ENCODE measurements at places on chromosomes 1 and 21.

DNA sequence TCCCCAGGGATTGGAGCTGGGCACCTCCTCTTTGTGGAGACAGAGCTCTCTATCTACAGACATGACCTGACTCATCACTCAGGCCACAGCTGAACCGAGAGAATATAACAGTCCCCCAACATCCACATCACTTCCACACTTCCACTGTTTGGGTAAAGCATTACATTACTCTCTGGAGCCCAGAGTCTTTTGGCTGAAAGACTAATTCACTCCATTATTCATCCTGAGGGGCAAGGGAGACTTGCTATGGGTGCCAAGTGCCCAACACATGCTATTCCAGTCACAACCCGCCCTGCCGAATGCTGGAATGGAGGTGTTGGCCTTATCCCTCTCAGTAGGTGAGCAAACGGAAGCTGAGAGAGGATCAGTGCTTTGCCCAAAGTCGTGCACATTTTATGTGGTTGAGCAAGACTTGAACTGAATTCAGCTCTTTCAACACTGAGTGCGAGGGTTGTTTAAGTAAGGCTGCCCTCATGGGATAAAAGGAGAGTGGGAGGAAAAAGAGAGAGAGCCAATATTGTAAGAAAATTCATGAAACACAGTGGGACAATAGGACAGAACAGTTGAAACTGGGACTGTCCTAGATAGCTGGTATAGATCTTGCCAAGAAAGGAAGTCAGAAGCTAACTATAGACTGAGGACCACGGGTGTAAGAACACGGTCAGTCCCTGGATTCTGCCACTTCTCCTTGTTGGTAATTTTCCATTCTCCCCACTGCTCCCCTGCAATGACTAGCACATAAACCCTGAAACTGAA lies 13.5 kb upstream of the CHI3L1 start:
- DNase-seq: peak; percentile 62

DNA sequence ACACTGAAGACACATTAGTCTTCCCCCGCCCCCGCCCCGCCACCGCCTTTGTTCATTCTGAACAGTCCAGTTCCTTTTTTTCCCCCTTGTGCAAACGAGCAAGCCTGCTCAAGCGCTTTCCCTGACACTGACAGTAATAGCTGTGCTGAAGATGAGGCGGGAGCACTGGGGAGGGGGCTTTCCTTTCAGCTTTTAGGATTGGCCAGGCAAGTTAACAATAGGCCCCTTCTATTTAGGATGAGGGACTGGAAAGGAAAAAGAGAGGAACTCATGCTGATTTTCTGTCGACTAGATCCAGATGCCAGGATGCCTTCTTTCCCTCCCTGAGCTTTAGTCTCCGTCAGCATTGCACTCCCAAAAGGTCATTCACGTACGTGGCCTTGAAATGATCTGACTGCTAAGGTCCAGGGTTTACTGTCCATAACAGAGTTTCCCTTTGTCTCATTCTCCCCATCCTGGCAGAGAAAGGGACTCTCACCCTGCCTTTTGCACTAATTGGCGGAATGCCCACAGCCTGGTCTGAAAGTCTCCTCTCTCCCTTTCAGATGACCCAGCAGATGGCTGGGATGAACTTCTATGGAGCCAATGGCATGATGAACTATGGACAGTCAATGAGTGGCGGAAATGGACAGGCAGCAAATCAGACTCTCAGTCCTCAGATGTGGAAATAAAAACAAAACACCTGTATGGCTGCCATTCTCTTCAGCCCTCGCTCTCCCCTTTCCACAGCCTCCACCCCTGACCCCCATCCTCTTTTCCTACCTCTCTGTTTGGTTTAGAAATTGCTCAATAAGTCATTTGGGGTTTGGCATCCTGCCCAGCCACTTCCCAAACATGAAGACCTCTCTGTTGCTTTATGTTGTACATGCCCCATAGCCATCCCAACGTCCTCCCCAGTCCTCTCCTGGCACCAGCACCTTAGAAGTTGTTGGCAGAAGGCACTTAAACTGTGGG lies 28.6 kb upstream of the ZFP69B start:
- DNase-seq: no peak

DNA sequence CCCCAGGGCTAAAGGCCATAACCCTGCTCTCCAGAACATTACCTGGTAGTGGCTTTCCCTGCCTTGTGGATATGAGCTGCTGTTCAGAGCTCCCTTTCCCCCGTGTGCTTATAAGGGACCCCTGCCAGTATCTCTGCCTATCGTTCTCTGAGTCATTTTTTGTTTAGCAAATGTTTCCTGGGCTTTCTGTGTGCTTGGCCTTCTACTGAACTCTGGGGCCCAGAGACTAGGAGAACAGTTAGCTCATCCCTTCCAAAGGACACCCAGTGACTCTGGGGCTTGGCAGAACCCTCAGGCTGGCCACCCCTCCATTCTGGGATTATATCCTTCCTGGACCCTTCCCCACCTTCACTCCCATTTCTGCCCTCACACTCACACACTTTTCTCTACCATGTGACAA lies 80.8 kb upstream of the POU3F1 start:
- DNase-seq: no peak

- DNase-seq: no peak
These were observed 50.1 kb downstream of the HUNK start for GRCh38 chr21:31922881-31923280.

DNA sequence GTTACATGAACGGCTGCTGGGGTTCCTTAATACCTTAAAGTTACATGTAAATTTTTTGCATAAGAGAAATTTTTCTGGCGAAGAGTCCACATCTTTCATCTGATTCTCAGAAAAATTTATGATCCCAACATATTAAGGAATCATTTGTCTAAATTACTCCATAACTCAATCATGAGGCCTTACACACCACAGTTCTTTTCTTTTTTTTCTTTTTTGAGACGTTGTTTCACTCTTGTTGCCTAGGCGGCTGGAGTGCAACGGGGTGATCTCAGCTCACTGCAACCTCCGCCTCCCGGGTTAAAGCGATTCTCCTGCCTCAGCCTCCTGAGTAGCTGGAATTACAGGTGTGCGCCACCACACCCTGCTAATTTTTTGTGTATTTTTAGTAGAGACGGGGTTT lies 2.1 kb upstream of the S100A11 start:
- no peak for DNase-seq

GRCh38 chr1:38308780-38309179 lies 262.2 kb upstream of the POU3F1 start:
- no peak for DNase-seq

DNA sequence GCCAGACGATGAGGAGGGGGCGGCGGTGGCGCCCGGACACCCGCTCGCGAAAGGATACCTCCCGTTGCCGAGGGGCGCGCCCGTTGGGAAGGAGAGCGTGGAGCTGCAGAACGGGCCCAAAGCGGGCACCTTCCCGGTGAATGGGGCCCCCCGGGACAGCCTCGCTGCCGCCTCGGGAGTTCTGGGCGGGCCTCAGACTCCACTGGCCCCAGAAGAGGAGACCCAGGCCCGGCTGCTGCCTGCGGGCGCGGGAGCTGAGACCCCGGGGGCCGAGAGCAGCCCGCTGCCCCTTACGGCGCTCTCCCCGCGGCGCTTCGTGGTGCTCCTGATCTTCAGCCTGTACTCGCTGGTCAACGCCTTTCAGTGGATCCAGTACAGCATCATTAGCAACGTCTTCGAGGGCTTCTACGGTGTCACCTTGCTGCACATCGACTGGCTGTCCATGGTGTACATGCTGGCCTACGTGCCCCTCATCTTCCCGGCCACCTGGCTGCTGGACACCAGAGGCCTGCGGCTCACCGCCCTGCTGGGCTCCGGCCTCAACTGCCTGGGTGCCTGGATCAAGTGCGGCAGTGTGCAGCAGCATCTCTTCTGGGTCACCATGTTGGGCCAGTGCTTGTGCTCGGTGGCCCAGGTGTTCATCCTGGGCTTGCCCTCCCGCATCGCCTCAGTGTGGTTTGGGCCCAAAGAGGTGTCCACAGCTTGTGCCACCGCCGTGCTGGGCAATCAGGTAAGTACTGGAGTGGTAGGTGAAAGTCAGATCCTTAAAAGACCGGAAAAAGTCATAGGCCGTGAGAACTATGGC lies 588 bp downstream of the FLVCR1 start:
- no peak for DNase-seq

Data from mesenteric fat pad (tissue), 1 donor.